NCI-H510A treated with DMSO at 0.1 percent for 48 hours (cell line): ENCODE measurements at places on chromosomes 5 and 9.

DNA sequence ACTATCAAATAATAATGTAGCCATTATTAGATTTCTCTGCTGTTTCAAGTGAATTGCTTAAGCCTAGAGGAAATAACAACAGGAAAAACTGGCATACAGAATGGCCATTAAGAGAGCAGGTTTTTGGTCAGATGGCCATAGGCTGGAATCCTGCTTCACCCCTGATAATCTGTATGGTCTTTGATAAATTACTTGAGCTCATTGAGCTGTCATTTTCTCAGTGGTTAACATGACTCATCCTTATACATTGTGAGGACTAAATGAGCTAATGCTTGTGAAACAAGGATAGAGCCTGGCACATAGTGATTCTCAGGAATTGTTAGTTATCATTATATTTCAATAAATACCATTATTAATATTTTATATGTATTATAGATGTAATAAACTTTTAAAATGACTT is 516.5 kb downstream of the KIF4B start:
- no peak for DNase-seq

- DNase-seq, result no peak
These were observed 50.5 kb downstream of the HACD4 start for GRCh38 chr9:20980832-20981455.

DNA sequence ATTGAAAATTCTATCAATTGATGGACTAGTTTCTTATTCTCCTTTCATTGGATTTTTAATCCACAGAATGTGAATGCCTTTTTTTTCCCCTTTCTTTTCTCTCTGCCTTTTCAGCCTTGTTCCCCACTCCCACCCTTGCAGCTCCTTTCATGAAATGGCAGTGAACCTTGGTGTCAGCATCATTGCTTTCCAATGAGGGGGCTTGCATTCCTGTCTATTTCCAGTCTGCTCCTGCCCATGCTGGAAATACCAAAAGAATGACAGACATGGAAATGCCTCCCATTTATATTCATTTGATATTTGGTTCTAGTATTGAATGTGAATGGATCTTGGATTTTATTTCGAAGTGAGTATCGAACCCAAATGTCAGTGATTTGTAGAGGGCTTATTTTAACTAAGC is 162.7 kb upstream of the SGCD start:
- DNase-seq, result no peak

DNA sequence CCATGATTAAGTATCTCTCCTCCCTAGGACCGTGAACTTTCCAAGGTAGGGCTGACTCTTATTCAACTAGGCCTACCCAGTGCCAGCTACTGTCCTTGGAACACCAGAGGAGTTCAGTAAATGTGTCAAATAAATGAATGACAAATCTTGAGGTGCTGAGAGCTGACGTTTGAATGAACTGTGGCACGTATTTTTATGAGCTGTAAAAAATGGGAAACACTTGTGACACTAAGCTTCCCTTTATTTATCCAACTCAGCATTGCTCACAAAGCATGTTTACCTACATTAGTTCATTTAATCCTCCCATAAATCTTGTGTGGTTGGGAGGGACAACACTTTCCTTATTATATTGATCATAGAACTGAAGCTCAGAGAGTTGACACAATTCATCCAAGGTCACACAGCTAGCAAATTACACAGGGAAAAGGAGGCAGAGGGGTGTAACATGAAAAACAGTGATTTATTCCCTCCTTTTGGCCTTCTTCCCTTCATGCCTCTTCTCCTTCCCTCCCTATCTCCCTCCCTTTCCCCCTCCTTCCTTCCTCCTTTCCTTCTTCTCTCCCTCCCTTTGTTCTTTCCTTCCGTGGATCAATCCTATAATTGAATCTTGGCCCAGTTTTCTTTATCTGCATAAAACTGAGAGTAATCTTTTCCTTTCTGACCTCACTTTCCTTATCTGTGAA is 412.6 kb downstream of the DMRT2 start:
- DNase-seq, result peak; percentile 9

DNA sequence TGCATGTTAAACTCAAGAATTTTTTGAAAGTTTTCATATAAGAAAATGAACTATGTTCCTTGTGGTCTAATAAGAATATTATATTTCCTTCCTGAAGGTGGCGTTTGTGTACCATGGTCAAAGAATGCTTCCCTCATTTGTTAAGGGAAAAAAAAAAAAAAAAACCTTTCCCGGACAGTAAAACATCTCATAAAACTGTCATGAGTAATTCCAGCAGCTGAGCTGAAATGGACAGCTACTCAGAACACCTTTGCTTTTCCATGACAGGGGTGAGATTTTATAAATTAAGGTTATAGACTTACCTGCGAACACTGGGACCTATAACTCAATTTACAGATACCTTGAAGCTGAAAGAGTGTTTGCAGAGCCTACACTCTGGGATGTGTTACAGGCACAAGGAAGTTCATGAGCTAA is 113.2 kb upstream of the RANBP3L start:
- no peak for DNase-seq

GRCh38 chr5:168438349-168438748 is 47.9 kb upstream of the RARS1 start:
- no peak for DNase-seq
